ENCODE measurements at places on chromosomes 2 and 18.

DNA sequence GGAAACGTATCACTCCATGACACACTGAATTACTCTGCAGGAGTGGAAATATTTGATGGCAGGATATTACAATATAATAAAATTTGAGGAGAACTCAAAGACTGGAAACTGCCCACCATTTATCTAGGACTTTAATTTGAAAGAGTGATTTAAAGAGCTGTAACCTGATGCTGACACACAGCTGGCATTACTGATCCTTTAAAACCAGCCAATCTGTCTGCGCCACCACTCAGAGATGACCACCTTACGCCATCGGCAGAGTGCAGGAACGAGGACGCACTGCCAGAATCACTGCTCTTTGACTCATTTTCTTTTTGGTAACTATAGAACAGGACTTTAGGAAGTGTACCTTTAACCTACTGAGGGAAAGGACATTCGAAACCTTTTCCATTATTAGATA is 114.1 kb downstream of the EPB41L3 start:
- no peak for DNase-seq

DNA sequence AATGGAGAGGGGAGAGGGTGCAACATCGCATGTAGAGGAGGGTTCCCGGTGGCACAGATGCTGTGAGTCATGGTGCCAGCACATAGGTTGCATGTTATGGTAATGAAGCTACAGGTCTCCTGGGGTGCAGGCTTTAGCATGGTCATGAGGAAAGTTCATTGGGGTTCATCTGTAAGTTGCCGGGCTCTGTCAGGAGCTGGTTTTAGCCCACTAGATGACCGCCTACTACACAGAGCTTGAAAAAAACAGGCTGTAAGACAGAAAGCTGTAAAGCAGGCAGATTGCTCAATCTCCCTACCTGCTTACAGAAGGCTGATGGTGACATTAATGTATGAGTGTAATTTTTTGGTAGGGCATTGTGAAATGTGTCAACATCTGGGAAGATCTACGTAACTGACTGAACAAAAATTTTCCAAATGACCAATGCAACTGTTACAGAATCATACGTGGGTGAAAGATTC is 23.9 kb downstream of the DYSF start:
- no peak for DNase-seq

DNA sequence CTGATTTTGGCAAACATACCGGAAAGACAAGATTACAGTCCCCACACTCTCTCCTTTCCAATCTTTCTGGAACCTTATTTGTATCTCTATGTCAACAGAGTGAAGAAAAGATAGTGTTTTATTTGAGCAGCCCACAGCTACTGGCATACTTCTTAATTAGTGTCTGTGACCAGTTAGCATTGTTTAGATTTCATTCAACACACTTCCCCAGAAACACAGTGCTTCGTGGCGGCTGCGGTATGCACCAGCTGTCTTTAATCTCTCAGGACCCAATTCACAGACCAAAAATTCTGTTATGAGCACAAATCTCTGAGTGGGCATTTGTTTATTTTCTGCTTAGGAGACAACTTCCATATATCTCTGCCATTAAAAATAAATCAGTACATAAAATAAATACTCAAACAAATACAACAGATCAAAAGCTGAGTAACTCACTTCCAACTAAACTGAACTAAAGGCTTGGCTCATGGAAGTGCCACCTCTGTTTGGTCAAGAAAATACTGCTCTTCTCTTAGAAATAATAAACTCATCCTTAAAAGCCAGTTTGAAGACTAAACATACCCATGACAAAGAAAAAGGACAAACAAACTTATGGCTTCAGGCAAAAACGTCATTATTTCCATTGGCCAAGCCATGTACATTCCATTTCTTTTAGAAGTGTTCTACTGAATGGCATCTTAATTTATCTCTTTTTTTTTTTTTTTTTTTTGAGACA is 392.4 kb downstream of the TXNL1 start:
- peak; percentile 87 for DNase-seq

- no peak for DNase-seq
Measured at GRCh38 chr2:101265893-101266499, 13.3 kb downstream of the CNOT11 start.

GRCh38 chr2:70501215-70501614 is 52.4 kb downstream of the TGFA start:
- no peak for DNase-seq

DNA sequence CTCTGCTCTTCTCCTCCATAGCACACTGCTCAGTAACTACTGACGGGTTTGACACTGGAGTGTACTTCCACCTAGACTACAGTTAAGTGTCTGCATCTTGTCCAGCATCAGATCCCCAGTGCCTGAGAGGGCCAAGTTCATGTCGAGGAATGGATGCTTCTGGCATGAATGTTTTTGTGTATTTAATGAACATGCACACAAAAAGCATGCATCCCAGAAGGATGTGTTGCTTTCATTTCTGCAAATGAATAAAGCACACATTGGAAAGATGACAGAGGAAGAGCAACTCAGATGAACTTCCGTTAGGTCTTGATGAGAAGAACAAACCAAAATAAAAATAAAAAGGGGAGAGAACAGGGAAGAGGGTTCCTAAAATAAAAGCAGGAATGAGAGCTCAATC is 27.9 kb downstream of the C2orf49 start:
- DNase-seq: no peak

- no peak for DNase-seq
Measured at GRCh38 chr2:31828891-31829290, 181.9 kb downstream of the MEMO1 start.

GRCh38 chr2:220460257-220460985 is 833.0 kb downstream of the SLC4A3 start:
- DNase-seq: no peak

DNA sequence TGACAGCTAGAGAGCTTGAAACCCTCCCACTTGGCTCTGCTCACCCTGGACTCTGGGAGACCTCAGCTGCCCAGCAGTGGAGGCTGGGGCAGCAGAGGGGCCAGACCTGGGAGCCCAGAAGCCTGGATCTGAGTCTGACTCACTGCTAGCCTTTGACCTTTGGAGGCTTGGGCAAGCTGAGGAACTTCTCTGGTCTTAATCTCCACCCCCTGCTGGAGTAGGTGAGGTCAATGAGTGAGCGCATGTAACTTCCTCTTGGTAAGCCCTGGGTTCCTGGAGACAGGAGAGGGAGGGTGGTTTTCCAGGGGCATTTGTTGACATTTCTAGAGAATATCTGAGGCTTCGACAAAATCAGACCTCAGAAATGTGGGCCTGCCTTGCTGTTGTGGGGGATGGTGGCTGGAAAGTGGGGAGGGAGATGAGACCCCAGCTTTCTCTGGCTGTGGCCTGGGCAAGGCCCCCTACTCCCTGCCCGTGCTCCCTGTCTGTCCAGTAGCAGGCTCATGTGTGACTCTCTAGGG is 73.0 kb upstream of the YWHAQ start:
- DNase-seq: peak; percentile 60

DNA sequence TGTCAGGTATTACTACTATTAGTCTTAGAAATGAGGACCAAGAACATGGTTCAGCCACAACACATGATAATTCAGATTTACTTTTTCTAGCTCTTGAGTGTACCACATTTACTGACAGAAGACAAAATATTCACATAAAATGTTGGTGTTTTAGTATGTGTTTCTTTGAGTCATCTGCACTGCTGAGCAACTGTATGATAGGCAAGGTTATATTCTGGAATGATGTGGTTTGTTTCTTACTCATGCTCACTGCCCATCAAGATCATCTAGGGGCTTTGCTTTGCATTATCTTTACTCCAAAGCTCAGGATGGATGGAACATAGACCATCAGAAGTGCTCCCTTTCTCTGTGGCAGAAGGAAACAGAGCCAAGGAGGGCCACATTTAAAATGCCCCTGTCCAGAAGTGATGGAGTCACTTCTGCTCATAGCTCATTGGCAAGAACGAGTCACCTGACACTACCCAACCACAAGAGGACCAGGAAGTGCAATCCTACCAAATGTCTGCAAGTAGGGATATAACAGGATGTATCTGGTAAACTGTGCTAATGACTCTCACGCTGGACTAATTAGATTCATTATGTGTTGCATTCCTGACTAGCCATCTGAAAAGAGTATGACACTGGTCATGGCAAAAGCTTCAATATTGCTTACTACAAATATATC is 81.5 kb downstream of the DIS3L2 start:
- DNase-seq: peak; percentile 14

DNA sequence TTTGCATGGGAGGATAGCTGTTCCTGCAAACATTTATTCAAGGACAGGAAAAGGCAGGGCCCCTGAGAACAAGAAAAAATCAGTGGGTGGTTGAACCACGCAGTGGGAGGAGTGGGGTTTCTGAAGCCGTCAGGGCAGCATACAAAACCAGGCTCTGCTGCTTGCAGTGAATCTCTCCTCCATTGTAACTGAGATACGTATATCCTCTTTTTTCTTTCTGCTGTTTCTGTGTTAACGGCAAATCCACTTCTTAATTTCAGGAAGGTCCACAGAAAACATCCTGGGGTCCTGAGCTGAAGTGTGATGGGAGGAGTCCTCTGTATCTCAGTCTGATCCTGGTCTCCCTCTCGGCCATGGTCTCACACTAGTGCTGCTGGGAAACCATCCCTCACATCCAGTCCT is 27.2 kb upstream of the KCNF1 start:
- no peak for DNase-seq

GRCh38 chr2:119739580-119740255 is 20.0 kb upstream of the PTPN4 start:
- DNase-seq: no peak

DNA sequence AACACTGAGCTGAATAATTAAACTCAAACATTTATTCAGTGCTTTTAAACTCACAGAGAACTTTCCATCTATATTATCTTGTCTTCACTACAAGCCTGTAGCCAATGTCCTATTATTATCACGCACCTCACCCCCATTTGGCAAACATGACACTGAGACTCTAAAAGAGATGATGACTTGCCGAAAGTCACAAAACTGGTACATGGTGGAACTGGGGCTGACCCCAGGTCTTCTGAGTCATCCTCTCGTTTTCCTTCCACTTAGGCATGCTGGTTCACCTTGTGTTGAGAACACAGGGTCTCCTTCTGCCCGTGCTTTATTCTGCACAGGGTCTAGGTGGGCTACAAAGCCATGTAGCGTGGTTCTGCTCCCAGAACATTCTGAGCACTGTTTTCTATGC is 230.0 kb upstream of the MGAT5 start:
- DNase-seq: no peak

- no peak for DNase-seq
Measured at GRCh38 chr2:72057308-72057707, 90.4 kb downstream of the CYP26B1 start.

DNA sequence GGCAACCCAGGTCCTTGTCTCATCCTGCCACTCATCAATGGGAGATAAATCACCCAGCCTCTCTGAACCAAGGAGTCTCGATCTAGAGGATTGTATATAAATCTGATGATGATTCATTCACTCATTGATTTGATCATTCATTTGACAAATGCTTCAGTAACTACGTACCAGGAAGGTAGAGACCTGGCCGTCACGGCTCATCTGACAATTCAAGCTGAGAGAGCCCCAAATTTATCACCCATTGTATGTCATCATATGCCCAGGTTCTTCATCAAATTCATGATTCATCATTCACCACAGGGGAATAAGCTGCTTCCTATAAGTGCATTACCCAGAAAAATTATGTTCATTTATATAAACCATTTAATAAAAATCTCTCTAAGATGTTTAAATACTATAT is 116.9 kb downstream of the FAM161A start:
- DNase-seq: no peak

DNA sequence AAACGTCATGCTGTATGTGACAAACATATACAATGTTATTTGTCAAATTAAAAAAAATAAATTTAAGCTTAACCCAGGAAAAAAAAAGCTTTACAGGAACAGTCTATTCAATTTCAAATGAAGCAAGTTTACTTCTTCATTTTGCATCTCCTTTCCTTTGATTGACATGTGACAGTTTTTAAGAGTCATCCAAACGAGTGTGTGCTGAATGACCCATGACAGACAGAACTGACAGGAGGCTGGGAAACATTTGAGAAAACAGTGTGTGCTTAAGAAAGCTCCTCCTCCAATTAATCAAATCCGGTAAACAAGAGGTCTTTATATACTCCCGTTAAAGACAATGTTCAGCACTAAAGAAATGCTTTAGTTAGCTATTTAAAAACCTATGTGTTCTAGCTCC is 177.7 kb downstream of the SRBD1 start:
- no peak for DNase-seq

DNA sequence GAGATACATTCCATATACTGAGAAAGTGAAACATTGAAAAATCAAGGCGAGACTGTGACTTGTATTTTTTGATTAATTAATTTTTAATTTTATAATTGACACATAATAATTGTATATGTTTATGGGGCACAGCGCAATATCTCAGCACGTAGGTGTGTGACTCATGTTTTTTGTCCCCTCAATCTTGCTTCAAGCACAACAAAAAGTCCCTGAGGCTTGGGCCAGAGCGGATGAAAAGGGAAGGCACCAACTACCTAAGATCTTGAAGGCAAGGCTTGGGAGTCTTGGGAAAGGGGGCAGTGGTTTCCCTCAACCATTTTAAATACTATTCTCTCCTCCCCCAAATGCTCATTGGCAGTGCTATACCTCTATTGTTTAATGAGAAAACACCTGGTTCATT is 9.9 kb downstream of the SGPP2 start:
- no peak for DNase-seq

DNA sequence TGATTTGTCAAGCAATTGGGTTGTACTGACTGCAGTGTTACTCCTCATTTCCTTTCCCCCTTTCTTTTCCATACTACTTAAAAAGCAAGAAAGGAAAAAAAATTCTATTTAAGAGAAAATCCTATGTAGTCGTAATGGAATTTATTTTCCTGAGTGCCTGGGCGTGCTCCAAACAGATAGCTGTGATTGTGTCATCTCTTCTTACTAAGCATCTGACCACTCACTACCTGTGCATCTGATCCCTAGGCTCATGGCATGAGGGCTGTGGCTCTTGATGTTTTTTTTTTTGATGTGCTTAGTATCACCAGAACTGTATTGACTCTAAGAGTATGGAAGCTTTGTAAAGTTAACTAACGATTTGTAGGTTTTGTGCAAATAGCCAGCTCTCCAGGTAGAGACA is 19.0 kb downstream of the CRIM1 start:
- DNase-seq: no peak

DNA sequence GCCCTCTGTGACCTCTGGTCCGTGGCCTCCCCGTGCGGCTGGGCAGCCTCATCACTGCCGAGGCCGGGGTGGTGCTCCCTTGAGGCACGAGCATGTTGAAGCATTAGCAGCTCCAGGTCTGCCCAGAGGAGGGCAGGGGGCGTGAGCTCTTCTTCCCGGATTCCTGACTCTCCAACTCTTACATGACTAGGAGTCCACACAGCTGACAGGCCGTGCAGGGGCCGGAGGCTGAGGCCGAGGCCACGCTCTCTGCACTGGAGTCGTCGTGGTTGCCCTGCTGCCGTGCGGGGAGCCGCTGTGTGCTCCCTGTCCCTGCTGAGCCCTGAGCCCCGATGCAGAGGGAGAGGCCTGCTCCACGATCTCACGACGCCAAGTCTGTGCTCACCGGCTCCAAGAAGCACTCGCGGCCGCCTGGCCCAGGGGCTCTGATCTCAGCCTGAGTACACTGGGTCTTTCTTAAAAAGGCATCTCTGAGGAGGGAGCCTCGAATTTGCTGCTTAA is 19.4 kb upstream of the KCNG2 start:
- DNase-seq: no peak

GRCh38 chr2:98800330-98801064 is 69.6 kb upstream of the MGAT4A start:
- DNase-seq: no peak

All from AG10803 (cell line).